ENCODE measurements at places on chromosomes 2 and 18.

DNA sequence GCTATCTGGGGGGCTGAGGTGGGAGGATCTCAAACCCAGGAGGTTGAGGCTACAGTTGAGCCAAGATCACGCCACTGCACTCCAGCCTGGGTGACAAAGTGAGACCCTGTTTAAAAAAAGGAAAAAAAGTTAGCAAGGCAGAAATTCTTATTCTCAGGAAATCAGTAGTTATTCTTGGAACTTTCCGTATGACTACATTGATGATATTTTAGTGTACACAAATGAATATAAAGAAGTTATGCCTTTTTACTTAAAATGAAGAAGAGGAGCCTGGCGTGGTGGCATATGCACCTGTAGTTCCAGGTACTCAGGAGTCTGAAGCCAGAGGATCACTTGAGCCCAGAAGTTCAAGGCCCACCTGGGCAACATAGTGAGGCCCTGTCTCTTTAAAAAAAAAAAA lies 7.4 kb downstream of the SPDYA start:
- no peak for DNase-seq

GRCh38 chr18:74486119-74486849 lies 9.9 kb upstream of the CNDP2 start:
- no peak for DNase-seq

- no peak for DNase-seq
Measured at GRCh38 chr2:111071600-111072171, 49.0 kb upstream of the BCL2L11 start.

DNA sequence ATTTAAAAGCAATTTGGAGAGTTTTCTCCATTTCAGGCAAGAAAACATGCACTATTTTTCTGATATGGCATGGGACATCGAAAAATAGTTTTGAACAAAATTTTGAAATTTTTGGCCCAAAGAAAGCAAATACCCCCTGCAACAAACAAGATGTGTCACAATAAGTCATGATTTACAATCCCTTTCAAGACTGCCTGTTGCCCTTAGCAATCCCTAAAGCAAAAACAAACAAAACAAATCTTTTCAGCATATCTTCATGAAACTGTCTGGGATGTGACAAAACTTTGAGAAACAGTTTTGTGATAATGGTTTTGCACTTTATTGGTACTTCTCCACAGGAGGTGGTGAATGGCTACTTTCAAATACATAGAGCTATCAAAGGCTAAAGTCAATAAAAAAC lies 1888.7 kb upstream of the PIK3C3 start:
- DNase-seq = no peak

DNA sequence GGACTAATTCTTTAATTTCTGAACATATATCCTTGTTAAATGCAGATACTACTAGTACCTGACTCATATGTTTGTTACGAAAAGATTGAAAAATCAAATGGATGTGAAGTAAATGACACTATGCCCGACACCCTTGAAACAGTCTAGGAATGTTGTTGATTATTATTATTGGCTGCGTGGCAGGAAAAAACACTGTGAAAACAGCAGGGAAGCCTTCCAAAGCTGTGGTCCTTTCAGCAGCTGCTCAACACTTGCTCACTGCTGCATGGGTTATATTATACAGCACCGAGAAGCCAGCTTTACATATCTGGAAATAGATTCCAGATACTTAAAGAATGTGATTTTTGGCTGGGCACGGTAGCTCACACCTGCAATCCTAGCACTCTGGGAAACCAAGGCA lies 26.5 kb downstream of the CRYGD start:
- DNase-seq = no peak

Data from activated T-helper 1 cell treated with anti-CD3 and anti-CD28 coated beads, Interleukin-2, amount 50 U/mL, for 16 hours (primary cell).